ENCODE measurements at places on chromosomes 4 and X.
A peak's percentile ranks its signal among the peaks of the same experiment; 100 is the strongest.

DNA sequence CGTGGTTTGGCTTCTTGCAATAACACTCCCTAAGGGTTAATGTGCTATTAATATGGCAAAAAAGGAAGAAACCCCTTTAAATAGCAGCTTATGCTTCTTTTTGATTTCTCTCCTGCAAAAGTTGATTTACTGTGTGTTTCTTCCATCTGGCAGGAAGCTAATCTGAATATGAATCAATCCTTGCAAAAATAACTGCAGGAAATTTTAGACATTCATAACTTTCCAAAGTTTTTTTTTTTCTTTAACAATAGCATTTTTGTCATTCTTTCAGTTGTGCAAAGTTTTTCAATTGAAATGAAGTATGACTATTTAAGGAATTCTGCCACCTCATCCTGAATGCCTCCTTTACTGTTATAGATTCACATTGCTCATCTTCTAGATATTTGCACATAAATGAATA lies 115.6 kb downstream of the SPANXA1 start:
- DNase-seq, result no peak

GRCh38 chr4:70783096-70783495 lies 56.6 kb downstream of the GRSF1 start:
- no peak for DNase-seq

DNA sequence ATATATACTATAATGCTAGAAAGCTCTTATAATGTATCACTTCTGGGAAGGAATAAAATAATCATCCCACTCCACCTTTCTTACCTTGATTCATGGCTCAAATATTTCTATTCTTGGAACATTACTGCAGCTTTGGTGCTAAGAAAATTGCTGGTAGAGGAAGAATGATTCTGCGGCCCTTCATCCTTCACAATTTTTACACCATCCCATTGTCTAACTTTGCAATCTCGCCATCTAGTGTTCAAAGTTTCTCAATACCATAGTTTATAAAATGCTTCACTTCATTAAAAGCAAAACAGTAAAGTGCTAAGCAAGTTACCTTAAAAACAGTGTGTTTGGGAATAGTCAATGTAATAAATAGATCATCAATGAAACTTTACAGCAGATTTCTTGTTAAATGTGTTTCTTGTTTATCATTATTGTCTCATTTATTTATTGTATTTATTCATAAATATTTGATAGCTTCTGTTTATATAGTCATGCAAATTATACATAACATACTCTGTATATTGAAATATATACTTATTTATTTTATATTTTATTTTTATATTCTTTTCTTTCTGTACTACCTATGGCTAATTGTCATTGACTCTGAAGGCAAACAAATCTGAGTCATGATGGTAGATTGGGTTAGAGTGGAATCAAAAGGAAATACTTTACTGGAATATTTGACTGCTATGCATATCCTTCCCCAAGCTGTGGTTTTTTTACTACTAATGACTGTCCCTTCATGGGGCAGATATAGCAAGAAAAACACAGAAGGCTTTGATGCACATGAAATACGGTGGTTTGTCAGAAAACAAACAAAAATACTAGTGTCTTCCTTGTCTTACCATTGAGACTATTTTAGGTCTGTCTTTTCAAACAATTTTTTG lies 390.7 kb downstream of the MAPK10 start:
- DNase-seq, result peak; percentile 74

DNA sequence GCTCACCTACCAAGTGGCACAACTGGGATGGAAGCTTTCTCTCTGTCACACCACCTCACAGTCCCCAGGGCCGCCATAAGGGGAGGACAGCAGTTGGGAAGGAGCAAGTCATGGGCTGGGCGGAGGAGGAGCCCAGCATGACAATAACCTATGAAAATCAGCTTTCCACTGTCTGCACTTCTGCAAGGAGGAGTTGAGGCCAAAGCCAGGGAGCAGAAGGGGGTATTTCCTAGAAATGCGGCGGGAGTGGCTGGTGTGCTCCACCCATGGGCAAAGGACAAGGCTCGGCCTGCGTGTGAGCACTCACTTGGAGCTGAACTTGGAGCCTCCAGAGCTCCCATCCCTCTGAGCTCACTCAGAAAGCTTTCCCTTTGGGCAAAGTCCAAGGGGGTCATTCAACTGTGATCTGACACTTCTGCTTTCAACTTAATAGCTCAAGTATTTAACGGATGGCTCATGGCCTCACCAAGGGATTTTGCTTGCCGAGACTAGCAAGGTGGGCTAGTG lies 18.5 kb downstream of the APLN start:
- DNase-seq, result peak; percentile 40

- no peak for DNase-seq
These were observed 165.0 kb downstream of the SPIN4 start for GRCh38 chrX:63186137-63186536.

DNA sequence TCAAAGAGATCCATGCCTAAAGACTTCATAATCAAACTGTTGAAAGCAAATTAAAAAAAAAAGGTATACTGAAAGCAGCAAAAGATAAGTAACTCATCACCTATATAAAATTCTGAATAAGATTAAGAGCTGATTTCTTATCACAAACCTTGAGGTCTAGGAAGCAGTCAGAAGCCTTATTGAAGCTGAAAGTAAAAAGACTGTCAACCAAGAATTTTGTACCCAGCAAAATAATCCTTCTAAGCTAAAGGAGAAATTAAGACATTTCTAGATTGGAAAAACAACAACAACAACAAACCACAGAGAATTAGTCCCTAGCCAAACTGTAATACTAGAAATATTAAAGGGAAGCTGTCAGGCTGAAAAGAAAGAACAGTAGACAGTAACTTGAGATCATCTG lies 622.9 kb downstream of the PCDH7 start:
- no peak for DNase-seq

GRCh38 chrX:124256216-124256615 lies 76.2 kb upstream of the TEX13D start:
- DNase-seq, result no peak

GRCh38 chrX:39497702-39498265 lies 600.0 kb downstream of the BCOR start:
- no peak for DNase-seq

DNA sequence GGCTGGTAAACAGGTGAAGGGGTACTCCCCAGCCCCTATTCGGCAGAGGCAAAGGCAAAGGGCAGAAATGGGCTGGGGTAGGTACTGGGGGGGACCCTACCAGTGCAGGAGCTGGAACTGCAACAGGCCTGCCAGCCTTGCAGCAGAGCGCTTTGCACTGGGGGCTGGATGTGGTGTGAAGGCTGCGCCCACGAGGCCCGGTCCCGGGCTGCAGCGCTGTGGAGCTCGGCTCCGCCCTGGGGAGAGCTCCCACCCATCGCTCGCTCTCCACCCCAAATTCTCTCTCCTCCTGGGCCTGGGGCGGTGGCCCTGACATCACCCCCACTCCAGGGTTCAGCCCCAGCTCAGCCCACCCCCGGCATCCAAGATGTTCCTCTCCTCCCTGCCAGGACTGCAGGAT lies 24.2 kb downstream of the IQSEC2 start:
- no peak for DNase-seq

DNA sequence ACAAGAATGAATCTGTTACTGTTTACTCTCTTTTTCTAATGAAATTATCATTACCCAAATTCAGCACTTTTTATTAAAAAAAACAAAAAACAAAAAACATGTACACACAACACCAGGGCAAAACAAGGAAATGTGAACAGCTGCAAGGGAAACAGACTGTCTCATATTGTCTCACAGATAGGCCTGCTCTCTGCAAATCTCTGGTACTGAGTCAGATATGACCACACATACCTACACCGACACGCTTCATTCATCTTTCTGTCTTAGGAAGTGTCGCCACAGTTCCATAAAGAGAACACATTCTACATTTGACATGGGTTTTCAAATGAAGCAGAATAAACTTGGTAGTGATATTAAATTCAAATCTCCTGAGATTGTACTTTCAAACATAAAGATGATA lies 92.2 kb upstream of the GPR34 start:
- no peak for DNase-seq

DNA sequence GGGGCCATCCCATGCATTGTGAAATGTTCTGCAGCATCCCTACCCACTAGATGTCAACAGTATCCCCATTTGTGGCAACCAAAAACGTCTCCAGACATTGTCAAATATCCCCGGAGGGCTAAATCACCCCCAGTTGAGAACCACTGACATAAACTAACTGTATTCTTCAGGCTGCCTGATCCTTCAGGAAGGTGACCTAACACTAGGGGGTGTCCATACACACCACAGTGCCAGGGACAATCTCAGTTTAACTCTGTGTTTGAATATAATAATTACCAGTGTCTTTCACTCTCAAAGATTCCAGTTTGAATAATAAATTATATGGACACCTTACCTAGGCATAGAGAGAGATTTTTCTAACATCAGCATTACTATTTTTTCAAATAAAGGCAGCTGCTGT lies 6.4 kb downstream of the ACE2 start:
- DNase-seq, result peak; percentile 9

- no peak for DNase-seq
These were observed 71.7 kb downstream of the IDS start for GRCh38 chrX:149433451-149433850.

- no peak for DNase-seq
These were observed 174.5 kb downstream of the CPE start for GRCh38 chr4:165553221-165553810.

GRCh38 chr4:104420766-104421165 lies 73.9 kb downstream of the CXXC4 start:
- DNase-seq, result no peak

DNA sequence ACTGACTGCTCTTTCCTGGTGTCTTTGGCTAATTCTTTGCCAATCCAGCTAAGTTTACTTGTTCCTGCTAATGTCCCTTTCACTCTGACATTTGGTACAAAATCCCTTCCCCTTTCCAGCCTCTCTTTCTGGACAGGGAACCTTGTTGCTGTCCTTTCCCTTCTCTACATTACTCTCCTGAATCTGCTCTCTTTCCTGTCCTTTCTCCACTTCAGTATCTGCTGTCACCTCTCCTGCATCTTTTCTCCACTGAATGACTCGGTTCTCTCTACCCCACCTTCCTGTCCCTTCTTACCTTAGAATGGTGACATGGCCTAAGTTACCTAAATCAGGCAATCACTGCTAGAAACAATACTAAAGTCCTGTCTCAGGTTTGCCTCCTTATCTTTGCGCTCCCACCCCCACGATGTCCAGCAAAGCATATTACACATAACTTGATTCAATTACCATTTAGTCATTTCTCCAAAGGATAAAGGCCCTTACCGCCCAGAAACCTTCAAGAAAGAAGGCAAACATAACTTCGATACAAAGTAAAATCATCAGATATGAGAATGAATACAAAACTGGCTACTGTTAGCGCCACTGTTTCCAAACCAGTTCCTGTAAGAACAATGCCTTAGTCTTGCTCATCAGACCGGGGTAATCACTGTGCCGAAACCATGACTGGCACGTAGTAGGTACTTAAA lies 890 bp downstream of the BOD1L1 start:
- peak; percentile 23 for DNase-seq

- no peak for DNase-seq
These were observed 17.1 kb upstream of the HADH start for GRCh38 chr4:107972605-107973004.

- no peak for DNase-seq
These were observed 3.8 kb upstream of the TBC1D14 start for GRCh38 chr4:6905516-6906445.

- DNase-seq, result no peak
These were observed 160.0 kb downstream of the FHIP1A start for GRCh38 chr4:151568966-151569365.

DNA sequence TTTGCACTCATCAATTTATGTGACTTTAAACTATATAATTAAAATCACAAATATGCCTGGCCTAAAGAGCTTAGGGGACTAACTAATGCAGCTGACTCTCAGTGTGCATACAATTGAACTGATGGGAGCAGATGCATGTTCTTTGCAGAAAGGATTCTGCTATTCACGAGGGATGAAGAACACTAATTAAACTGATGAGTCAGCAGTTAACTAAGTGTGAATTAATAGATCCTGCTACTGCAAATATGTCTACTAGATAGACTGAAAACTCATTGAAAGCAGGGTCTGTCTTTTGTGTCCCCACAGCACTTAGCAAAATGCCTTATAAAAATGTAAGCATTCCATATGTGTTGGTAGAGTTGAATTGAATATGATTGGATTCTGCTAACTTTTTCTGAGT lies 104.0 kb downstream of the SRPX start:
- no peak for DNase-seq

GRCh38 chr4:10897076-10897475 lies 212.5 kb upstream of the CLNK start:
- no peak for DNase-seq

GRCh38 chr4:32775049-32775448 lies 2054.9 kb downstream of the PCDH7 start:
- DNase-seq, result peak; percentile 56

DNA sequence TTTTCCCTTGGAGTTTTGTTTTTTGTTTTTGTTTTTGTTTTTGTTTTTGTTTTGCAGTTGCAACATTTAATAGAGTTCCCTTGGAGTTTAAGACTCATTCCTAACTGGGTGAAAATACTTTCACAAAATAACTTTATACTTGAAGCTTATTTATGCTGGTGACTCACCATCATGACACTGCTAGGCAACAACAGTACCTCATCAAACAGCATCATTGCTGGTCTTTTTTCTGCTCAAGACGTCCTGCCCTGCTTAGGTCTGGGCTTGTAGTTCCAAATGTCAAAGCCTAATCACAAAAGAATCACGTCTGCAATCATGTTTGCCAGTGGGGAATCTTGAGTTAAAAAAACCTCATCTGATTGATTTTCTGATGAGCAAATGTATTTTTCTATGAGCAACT lies 105.7 kb upstream of the PRPS2 start:
- DNase-seq, result no peak

DNA sequence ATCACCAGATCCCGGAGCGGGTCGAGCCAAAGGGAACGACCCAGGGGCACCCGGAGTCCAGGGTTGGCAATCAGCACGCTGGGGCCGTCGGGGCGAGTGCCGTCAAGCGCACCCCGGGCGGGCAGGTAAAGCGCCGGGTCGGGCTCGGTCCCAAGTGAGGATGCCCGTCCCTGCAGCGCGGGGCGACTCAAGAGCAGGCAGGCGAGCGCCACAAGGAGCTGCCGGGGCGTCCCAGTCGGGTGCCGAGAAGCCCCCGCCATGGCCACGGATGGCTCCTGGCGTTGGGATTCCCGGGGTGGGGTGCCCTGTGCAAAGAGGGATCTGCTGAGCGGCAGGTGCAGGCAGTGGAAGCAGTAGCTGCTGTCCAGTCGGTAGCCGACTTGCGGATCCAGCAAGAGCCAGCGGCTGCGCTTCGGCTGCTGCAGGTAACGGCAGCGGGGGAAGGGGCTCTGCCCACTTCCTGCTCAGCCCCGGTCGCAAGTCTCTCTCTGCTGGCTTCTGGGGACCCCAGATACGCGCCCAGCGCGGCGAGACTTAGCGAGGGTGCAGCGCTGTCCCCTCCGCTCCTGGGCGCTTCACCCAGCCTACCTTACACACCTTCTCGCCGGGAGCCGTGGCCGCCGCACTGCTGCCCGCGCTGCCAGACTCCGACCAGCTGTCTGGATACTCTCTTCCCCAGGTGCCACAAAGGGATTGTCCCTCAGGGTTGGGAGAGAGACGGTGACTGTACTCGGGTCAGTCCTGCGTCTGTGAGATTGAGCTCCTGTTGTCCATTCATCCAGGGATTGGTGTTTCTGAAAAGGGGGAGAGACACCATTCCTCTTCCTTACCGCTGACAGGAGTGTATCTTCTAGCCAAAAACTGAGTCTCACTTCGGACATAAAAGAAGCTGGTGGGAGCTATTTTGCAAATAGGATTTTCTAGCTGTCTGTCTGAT lies at the start of gene FREM3:
Gene FREM3 (minus strand): TSS at position 260 of the 937 bp plus-strand sequence. CDS start 0 bp downstream, at position 260.
- no peak for DNase-seq

- no peak for DNase-seq
These were observed 531 bp downstream of the RUFY3 start for GRCh38 chr4:70722199-70722791.
